Stimulated activated CD4-positive, alpha-beta T cell treated with anti-CD3 and anti-CD28 coated beads, Interleukin-1b, Interleukin-23, amount 100 ng/mL, for 1 hour (primary cell): ENCODE measurements at places on chromosomes 11 and 22.

DNA sequence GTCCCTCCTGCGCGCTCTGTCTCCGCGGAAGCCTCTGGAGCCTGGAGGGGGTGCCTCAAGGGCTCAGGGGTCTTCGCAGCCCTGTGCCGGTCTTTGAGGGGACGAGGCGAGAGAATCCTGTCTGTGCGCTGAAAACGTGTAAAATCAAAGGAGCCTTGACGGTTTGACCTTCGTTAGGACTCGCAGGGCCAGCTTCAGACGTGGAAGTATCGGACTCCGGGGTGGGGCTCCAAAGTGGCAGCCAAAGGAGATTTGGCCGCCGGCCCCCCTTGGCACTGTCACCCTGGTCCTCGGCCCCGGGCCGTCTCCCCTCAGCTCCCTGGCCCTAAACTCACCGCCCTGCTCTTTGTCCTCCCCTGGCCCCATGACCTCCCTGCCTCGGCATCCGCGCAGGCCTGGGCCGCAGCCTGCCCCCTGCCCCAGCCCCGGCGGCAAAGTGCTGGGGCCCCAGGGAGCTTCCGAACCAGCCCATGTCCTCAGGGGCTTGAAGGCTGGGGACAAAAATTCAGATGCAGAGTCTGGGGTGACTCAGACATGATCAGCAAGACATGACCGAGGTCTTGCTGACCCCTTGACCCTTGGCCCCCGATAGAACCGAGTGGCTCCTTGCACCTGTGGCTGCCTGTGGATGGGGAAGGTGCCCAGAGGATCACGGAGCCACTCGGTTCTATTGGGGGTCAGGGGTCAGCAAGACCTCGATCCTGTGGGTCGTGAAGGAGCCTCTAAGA is 6.9 kb upstream of the PHRF1 start:
- DNase-seq = no peak

- no peak for DNase-seq
Observed at GRCh38 chr22:32376681-32377080, 19.0 kb downstream of the RFPL3 start.

DNA sequence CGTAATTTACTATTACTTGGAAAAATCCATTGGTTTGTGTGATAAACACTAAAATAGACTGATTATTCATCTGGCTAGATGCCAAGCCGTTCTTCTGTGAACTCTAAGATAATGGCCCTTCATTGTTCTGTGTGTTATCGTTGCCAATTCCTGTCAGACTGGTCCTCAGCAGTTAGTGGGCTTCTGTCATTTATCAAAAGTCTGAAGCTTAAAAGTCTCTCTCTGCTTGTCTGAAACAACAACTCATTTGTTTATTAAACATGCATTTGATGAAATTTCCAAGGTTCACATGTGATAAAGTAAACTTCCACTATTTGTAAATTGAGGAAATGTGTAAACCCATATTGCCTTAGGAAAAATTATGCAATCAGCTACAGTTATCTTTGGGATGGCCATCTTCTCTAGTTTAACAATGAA is 21.1 kb upstream of the RDX start:
- no peak for DNase-seq

DNA sequence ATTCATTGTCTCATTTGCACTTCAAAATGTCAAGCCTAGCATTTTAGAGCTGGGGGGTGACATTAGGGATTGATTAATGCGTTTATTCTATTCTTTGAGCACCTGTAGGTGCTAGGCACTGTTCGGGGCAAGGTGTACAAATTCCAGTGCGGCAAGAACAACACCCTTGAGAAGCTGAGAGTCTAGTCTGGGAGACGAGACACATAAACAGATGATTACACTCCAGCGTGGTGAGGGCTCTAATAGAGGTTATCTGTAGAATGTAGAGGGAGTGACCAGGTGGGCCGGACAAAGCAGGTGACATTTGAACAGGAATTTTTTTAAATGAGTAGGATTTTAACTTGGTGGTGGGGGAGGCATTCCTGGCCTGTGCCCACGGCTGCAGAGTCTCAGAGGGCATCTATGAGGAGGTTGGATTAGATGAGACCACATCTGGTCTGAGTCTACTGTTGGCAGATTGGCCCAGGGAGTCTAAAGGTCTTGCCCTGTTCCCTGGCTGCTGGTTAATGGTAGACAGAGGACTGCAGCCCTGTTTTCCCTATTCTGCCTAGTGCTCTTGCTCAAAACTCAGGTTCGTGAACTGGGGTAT is 970 bp downstream of the CAT start:
- DNase-seq = no peak

DNA sequence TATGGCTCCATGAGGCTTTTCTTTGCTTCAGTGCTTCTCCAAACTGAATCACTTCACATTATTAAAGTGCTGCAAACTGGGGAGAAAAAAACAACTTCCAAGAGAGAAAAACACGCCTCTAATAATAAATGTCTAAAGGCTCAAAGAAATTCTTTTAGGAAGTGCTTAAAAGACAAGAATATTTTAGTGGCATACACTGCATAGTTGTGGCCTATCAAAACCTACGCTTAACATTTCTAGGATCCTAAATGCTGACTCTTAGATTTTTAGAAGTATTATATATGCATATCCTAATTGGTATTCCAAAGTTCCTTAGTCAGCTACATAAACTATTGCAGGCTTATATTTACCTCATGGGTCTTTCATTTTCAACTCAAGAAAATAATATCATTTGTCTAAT is 879.0 kb upstream of the CCDC90B start:
- DNase-seq = no peak

DNA sequence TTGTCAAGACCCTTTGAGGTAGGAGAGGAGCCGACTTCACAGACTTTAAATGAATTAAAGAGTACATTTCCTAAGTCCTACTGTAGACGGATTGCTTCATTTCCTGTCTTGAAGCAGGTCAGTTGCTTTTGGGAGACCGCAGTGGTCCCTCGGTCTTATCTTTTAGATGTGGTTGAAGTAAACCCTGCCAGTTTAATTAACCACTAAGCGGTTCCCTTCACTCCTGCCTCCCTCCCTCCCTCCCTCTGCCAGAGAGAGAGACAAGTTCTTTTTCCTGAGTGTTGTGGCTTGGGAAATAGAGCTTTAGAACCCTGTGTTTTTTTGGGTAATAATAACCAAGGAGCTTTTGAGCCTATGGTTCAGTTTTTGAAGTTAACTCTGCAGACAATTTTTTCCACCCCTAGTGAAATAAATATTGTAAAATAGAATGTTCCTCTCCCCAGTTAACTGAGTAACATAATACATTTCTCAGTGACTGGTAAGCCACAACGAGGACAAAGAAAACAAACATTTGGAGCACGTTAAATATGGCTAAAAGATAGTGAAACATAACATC is 147.5 kb downstream of the LDLRAD3 start:
- no peak for DNase-seq

- DNase-seq = no peak
Observed at GRCh38 chr22:17957693-17958092, 66.7 kb downstream of the MICAL3 start.

DNA sequence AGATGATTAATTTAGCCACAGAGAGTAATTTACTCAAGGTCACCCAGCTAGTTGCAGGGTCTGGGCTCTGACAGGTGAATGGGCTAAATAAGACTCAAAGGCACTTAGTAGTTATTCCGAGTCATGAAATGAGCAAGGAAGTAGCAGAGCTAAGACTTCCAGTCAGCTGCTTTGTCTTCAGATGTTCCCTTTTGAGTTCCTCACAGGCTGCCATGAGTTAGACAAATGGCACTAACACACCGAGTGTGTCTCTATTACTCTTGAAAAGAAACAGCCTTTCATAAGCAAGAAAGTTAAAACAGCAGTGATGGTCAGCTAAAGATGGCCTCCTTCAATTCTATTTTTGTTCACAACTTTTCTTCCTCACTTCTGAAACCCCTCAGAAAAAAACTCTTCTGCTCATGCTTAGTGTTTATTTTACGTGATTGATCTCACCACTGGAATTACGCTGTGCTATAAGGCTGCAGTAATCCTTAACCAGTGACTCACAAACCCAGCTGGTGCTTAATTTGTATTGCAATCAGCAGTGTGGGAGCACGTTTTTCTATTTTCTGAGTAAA is 389.1 kb downstream of the AASDHPPT start:
- DNase-seq = no peak

- no peak for DNase-seq
Observed at GRCh38 chr11:69320756-69321741, 27.1 kb downstream of the MYEOV start.

- DNase-seq = no peak
Observed at GRCh38 chr22:41781507-41781906, 19.0 kb upstream of the CCDC134 start.

DNA sequence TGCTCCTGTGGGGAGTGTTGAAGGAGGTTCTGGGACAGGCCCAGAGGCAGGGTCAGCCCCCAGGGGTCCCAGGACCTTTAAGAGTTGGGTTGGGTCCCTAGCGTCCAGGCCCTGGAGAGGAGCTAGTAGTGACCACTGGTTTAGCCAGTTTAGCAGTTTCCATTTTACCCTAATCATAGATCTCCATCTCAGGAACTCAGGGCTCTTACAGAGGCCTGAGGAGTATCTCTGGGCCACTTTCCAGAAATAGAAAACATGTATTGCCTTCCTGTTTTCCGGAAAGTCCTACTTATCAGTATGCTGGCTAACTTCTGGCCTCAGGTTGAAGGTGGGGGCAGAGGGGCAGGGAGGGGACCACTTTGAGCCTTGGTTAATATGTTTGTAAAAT is 13.5 kb downstream of the NCF4 start:
- no peak for DNase-seq

DNA sequence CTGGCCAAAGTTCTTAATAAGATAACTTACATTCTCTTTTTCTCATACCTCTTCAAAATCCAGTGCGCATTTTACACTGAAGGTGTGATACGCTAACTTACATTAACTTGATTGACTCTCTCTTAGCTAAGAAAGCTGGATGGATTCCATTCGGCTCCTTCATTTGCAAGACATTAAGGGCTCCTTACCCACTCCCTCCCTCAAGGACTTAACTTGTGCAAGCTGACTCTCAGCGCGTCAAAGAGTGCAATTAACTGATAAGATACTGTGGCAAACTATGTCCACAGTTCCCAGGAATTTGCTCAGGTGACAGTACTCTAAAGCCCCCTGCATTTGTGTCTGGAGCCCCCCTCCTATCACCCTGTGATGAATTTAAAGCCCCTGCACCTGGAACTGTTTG is 6.4 kb upstream of the RFPL1 start:
- no peak for DNase-seq

DNA sequence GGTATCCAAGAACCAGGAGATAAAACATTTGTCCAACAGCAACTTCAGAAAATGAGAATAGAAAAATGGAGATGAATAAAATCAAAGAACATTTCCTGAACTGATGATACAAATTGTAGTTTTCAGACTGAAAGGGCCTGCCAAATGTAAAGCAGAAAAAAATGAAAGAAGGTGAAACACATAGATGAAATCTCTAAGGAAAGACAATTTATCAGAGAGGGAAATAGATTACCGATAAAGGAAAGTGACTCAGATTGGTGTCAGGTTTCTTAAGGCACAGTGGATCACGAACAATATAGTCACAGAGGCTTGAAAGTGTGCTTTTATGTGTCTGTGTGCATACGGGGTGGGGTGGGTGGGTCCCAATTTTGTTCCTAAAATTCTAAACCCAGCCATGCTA is 4.1 kb upstream of the STT3A start:
- DNase-seq = no peak

DNA sequence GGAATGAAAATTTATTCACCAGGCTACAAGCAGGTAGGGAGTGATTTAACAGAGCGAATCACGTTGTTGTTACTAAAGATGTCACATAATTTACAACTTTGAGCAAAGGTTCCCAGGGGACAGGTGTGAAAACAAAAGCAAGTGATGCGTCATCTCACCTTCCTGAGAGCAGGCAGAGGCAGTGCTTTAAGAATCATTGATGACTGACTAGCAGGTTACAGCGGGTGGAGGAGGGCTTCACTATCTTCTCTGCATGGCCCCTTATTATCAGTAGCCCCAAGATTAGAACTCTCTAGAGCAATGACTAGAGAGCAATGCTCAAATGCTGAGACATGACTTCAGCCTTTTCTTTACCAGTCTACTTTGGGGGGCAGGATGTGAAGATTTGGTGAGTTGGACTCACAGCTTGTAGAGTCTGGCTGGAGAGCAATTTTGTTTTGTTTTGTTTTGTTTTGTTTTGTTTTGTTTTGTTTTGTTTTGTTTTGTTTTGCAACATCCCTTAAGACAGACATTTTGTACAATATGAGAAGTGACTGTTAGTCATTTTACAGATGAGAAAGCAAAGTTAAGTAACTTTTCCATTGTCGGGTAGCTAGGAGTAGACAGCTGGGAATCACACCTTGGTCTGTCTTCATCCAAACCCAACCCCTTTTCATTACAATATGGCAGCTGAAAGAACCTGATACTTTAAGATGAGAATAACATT is 84.8 kb downstream of the SLC1A2 start:
- no peak for DNase-seq

- DNase-seq = no peak
Observed at GRCh38 chr22:45620706-45621105, 50.9 kb upstream of the ATXN10 start.
